ENCODE measurements at places on chromosomes 1 and 21.
A peak's percentile ranks its signal among the peaks of the same experiment; 100 is the strongest.

DNA sequence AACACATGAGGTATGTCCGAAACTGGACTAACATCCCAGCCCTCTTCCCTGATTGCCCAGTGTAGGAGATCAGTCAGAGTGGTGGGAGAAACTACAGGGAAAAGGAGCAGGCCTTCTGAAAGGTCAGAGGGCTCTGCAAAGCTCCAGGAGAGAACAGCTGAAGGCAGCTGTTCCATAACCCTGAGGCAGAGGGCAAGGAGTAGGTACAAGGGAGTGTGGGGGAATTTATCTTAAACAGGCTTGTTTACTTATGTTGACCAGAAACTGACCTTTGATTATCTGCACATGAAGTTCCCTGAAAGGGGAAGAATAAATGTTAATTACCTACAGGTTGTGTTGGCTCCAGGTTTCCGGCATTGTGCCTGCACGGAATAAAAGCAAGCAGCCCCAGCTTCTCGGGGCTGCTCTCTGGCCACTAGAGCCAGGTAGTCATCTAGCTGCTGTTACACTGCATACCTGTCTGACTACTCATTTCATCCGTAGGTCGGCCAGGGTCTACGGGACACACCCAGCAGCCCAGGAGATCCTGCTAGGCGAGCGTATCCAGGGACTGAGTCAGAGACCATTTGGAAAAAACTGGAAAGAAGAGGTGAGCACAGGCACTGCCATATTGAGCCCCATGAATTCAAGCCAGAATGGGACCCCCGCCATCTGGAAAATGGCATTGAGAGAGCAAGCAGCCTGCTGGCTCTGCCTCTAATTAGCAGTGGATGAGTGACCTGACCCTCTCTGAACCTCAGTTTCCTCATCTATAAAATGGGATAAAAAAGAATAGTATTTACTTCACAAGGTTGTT is 14.9 kb upstream of the PAQR7 start:
- DNase-seq: no peak

DNA sequence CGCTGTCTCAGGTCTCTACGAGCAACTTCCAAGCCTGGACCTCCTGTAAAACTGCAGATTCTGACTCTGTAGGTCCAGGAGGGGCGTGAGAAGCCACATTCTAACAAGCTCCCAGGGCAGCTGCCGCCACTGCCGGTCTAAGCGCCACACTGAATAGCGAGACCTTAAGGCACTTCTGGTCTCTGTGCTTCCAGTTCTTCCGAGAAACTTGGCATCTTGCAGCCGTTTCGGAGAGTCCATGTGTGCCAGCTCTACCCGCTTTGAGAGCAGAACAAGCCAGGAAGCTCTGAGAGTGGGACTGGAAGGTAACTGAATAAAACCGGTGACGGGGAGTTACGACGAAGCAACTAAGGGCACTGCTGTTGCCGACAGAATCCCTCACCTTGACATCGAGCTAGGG is 12.5 kb downstream of the AGT start:
- DNase-seq: no peak

DNA sequence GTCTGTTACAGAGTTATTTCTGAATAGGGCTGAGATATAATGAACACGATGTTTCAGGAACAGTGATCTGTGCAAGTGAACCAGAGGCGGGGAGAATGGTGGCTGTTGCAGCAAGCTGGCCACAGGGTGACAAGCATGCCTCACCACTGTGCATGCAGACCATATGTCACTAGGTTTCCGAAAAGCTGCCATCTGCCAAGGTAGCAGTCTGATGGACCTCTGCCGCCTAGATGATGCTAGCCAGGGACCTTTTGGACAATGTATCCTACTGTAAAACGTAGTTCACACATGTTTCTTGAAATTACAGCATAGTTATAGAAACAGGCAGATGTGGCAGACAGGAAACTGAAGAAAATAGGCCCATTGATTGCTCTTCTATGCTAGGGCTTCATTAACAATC is 204.2 kb upstream of the RRP15 start:
- DNase-seq: no peak

- no peak for DNase-seq
Observed at GRCh38 chr21:42779431-42779861, 99.9 kb downstream of the WDR4 start.

- no peak for DNase-seq
Observed at GRCh38 chr1:205137901-205138300, 16.1 kb upstream of the RBBP5 start.

DNA sequence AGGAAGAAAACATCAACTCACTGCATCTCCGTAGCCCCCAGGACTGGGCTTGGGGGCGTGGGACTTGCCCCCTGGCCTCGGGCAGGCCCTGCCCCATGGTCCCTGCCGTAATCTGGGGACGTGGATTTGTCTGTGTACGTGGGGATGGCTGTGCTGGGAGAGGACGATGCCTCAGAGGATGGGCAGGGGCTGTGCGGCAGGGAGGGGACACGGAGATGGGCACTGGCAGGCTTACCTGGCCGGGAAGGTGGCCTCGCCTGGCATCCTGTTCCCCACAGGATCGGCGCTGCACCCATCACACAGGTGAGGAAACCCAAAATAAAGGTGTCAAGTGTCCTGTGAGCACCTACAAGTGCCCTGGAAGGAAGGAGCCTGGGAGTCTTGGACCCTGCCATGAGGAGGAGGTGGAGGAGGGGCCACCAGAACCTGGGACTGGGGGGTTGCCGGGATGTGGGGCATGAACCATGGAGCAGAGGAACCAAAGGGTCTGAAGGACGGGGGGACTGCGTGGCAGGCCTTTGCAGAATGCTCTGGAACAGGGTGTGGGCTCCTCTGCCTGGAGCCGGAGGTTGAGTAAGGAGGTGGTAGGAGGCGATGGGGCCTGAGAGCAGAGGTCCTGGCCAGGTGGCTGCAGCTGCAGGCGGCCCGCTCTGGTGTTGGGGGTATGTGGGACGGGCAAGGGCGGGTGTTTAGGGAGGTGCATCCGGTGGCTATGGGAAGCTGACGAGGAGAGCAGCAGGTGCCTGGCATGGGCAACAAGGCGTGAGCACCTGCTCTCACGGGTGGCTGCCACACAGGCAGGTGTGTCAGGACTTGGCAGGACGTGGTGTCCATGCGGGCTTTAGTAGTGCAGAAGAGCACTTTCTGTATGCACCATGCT is 27.8 kb upstream of the LRRC3 start:
- peak; percentile 49 for DNase-seq

Measured in NCI-H1092 treated with DMSO at 0.1 percent for 48 hours (cell line).